Motor neuron (in vitro differentiated cells): ENCODE measurements at places on chromosomes 2 and 18. TPM values are rescaled to one million over a fixed set of nuclear protein-coding genes. Genes with fewer than 3 reads are reported as not detected.

DNA sequence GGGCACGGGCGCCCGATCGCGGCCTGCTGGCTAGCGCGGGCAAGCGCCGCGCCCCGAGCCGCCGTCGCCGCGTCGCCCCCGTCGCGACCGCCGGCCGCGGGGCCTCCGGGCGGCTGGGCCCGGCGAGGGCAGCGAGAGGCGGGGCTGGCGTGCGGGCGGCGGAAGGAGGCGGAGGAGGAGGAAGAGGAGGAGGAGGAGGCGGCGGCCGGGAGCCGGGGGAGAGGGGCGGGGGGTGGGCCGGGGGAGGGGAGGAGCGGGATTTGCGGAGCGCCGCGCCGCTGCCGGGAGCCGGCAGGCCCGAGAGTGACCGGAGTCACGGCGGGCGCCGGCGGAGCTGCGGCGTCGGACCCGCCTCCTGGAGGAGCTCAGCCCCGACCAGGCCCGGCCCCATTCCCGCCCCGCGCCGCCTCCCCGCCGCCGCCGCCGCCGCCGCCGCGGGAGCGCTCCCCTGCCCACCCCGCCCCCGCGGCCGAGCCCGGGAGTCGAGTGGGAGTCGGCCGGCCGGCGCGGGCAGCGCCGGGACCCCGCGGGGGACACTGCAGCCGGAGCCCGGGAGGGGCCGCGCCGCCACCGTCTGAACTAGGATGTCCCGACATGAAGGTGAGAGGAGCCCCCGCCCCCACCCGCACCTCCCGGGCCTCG lies at the start of gene KCMF1:
Gene KCMF1 (plus strand): TSS at position 294 of the 642 bp plus-strand sequence. CDS start 291 bp downstream, at position 585.
- ATAC-seq: peak; percentile 75

ESCO1 gene
- total RNA-seq: 13.8 and 16.1 TPM in 2 replicates

UGP2 gene
- total RNA-seq: 49.9 and 55.1 TPM in 2 replicates

SLC30A3 gene
- total RNA-seq: 0.49 and 2.7 TPM in 2 replicates

- ATAC-seq: no peak
Measured at GRCh38 chr2:152626911-152627339, 90.3 kb downstream of the PRPF40A start.

- no peak for ATAC-seq
Measured at GRCh38 chr2:241815477-241816430, 6.8 kb downstream of the NEU4 start.

DNA sequence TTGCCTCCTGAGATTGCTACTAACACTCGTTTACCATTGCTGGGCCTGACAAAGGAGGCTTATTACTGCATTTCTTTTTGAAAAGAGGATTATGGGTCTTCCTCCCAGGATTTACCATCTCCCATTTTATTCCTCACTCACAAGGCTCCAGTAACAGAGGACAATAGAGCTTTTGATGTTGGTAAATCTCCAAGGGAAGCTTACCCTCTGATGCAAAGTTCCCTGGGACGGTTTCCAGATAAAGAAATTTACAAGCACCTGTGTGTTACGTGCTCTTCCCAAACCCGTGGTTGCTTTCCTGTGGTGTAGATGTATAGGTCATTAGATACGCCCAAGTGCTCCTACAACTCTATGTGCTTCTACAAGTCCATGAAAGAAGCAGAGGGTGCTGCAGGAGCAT lies 17.1 kb downstream of the VSNL1 start:
- ATAC-seq: no peak

DNA sequence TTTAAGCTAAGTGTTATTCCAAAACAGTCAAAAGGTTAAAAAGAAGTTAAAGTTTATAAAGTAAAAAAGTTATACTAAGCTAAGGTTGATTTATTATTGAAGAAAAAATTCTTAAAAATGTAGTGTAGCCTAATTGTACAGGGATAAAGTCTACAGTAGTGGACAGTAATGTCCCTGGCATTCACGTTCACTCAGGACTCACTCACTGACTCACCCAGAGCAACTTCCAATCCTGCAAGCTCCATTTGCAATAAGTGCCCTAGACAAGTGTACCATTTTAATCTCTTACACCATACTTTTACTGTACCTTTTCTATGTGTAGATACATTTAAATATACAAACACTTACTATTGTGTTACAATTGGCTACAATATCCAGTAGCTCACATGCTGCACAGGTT lies 86.1 kb downstream of the CACNB4 start:
- no peak for ATAC-seq

POTEI gene
- 0.11 and 0.13 TPM in 2 replicates for total RNA-seq

GRCh38 chr2:107694667-107695066 lies 132.0 kb upstream of the RGPD4 start:
- no peak for ATAC-seq

GRCh38 chr2:205746420-205746785 lies 64.1 kb downstream of the NRP2 start:
- no peak for ATAC-seq

- ATAC-seq: no peak
Measured at GRCh38 chr18:3060667-3061580, 48.0 kb upstream of the LPIN2 start.

DNA sequence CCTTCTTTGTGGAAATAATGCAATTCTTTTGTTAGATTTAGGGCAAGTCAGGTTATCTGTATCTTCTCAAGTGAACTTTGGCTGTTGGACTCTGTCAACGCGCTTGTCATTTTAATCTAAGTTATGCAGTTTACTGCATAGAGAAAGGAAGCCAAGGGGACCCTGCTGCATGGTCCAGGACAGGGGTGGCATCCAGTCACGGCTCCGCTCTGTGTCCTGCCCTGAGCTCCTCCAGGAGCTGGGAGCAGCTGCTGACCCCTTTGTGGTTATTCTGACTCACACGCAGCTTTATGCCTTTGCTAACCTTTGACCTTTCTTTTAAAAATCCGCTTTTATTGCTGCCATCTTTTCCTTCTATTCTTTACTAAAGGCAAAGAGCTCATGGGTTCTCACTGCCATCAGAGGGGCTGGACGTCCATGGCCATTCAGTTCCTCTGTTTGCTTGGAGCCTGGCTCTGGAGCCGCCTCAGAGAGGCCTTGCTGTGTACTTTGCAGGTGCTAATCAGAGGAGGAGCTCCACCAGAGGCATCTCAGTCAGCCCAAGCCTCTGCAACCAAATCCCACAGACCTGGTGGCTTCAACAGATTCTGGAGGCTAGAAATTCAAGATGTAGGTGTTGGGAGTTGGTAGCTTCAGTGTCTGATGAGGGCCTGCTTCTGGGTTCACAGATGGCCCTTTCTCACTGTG lies 39.3 kb downstream of the SNTG2 start:
- no peak for ATAC-seq

DNA sequence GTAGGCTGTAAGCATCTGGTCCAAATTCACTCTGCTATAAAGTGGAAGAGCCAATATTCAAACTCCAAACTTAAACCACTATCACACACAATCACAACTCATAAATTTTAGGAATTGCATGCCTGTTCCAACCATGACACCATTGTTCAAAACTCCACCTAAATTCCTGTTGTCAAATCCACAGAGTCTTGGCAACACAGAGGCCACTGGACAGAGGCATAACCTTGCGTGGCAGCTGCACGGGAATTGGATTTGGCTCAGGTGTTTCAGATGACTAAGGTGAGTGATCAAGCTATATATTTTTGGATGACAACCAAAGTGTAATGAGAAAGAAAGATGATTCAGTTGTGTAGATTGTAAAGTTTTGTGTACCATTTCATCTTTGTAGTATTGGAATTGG lies 422.7 kb upstream of the TNP1 start:
- no peak for ATAC-seq

- no peak for ATAC-seq
Measured at GRCh38 chr2:122815120-122815519, 1059.7 kb downstream of the TSN start.

ARHGEF33 gene
- total RNA-seq: 1.3 and 5.7 TPM in 2 replicates

APCDD1 gene
- 272 and 304 TPM in 2 replicates for total RNA-seq

GRCh38 chr2:20390524-20391123 lies 40.0 kb upstream of the PUM2 start:
- no peak for ATAC-seq

DNA sequence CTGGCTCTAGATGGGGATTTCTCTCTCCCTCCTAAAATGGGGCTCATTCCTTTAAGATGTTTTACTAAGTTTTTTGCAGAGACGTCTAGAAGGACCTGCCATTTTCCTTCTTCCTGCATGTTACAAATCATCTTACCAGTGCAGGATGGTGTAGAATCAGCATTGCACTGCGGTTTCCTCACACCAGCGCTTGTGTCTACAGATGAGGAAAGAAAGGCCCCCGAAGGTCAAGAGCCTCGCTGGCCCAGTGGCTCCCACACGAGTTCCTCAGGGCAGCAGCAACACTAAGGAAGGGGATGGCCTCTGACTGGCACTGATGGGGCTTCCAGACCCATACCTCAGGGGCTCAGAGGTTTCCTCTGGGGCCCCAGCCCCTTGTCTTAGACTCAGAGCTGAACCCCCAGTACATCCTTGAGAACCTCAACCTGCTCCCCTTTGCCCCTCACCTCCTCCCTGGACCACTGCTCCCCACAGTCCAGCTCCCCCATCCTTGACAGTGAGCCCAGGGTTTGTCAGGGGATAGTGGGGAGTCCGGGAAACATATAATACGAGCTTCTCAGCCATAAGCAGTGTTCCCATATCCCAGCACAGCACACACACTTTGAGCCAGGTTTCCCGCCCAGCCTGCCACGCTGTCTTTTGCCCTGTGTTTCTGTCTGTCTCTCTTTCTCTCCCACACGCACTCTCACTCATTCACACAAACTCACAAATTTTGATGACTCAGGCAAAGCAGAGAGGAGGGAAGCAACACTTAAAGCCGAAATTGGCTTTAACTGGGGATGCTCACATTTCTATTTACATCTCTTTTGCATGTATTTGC lies 29.4 kb downstream of the ZFP36L2 start:
- ATAC-seq: peak; percentile 13

DNA sequence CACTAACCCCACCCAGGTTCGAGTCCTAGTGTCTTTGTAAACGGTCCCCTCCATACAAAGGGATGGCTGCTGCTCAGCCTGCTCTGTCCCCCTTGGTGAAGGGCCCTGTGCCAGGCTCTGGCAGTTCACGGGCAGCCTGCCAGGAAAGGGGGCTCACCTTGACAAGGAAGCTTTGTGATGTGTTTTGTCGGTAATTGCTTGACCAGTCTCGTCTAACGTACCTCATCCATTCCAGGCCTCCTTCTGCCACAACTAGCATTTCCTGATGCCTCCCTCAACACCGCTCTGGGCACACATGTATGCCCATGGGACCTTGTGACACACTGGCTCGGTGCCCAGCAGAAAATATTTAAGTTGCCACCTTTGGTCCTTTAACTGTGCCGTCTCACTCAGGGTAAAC lies 171.9 kb downstream of the KLHL29 start:
- ATAC-seq: no peak

- peak; percentile 87 for ATAC-seq
Measured at GRCh38 chr2:176067589-176068418, 16.0 kb downstream of the EVX2 start.

- no peak for ATAC-seq
Measured at GRCh38 chr2:46270384-46270783, 26.8 kb upstream of the EPAS1 start.

GRCh38 chr2:3758906-3759305 lies 55.5 kb downstream of the DCDC2C start:
- no peak for ATAC-seq

ARHGAP15 gene
- total RNA-seq: 0.33 TPM in 1 of 2 replicates, not detected in the other

DNA sequence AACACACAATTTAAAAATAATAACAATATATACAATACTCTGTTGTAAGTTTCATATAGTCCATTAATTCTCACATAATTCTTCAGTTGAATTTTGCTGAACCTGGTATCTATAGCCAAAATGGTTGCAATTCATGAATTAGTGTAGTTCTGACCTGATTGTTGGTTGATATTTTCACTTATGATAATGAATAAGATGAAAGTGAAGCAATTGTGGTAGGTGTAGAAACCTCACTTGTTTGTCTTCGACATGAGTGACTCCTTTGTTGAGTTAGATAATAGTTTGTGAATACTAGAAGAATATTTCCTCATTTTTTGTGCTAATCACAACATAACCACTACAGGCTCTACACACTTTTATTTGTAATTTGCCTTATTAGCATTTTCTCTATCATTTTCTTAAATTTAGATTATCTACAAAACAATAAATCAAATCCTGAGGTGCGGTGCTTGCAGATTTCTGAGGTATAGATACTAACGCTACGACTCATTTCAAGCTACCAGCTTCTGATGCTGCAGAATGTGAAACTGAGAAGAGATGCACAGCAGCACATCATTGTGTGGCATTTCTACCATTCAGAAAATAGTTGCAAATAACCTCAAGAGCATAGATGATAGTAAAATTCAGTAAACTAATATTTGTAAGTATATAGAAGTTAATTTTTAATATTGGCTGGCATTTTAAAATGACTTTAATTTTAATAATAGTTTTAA lies 117.9 kb downstream of the KCNH7 start:
- no peak for ATAC-seq

FBXO36 gene
- 5.3 and 5.4 TPM in 2 replicates for total RNA-seq
